Mesothelial cell of epicardium (in vitro differentiated cells): ENCODE measurements at places on chromosomes 5 and 9.

- peak; percentile 52 for DNase-seq
Measured at GRCh38 chr9:93134015-93134739, at the start of gene NINJ1. Gene NINJ1 (minus strand): TSS chr9:93134251. CDS start chr9:93134217, 34 bp downstream.

DNA sequence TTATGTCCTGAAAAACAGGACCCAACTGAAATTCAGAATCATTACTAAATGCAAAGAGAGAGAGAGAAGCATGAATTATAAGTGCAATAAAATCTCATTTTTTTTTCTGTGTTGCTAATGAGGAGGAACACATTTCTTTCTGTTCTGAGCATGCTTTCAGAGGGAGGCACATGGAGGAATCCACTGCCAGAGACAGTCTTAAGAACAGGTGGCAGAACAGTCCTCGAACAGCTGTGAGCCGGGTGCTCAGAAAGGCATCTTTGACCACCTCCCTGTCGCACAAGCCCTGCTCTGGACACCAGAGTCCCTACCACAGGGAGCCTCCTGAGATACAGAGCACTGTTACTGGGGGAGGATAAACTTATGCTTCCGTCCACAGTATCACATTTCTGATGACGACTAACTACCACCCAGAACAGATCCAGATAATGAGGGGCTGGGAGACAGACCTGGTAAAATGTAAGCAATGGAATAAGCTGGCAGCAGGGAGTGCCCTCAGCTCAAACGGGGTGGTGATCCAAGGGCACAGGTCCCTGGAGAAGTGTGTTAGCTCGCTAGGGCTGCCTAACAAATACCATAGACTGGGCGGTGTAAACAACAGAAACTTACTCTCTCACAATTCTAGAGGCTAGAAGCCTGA is 134.0 kb downstream of the SLC1A3 start:
- DNase-seq = no peak

- DNase-seq = no peak
Measured at GRCh38 chr5:27701931-27702903, 663.8 kb upstream of the CDH9 start.

DNA sequence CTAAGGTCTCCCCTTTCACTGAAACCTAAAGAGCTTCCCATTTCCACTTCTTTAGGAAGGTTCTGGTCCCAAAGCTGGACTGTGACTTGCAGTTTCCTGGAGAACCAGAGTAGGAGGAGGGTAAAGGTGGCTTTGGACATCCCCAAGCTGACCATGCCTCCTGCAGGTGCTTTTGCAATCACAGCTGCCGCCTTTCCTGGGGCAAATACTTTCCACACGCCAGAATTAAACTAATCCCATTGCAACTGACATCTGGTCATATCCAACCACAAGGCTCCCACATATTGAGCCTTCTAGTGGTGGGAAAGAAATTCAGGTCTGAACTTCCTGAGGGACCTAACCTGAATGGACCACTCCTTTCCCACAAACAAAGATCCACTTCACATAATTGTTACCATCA is 92.7 kb downstream of the NRG2 start:
- peak; percentile 7 for DNase-seq

DNA sequence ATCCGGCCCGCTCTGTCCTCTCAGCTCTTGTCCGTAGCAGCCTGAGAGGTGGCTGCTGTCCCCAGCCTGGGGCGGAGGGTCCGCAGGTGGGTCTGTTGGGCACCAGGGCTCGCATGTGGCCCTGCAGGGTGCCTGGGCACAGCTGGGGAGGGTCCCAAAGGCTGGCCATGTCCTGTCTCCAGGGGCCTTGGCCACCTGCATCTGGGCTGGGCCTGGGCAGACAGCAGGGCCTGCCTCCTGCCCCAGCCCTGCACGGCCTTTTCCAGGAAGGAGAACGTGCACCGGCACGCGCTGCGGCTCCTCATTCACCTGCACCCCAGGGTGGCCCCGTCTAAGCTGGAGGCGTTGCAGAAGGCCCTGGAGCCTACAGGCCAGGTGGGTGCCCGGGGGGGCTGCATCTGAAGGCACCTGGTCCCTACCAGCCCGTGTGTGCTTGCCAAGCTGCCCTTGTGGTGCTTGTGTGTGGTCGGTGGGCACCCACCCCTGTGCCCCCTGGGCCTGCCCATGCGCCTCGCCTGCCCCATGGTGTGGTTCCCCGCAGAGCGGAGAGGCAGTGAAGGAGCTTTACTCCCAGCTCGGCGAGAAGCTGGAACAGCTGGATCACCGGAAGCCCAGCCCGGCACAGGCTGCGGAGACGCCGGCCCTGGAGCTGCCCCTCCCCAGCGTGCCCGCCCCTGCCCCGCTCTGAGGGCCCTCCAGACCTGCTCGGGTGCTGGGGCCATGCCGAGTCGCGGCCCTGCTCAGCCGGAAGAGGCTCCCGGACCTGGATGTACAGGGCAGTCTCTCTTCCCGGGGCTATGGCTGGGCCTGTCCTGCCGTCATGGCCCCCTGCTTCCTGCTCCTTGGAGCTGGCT is 5.1 kb upstream of the TOR4A start:
- DNase-seq = no peak

- DNase-seq = no peak
Measured at GRCh38 chr5:10590226-10590999, 26.5 kb downstream of the ANKRD33B start.

DNA sequence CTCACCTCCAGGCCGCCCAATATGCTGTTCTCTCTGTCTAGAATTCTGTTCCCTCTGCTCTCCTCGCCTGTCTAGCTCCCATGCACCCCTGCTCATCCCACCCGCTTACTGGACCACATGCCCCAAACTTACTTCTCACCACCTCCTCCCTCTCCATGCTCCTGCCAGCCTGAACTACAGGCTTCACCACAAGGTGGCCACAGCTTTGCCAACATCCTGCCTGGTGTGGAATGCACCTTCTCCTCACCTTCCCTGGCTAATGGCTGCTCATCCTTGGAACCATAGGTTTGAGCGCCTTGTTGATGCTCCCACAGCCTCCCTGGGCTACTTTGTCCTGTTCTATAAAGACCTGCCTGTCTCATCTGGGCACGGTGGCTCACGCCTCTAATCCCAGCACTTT is 9.6 kb downstream of the LAMC3 start:
- DNase-seq = no peak

GRCh38 chr5:978693-979092 is 29.9 kb upstream of the NKD2 start:
- no peak for DNase-seq

- no peak for DNase-seq
Measured at GRCh38 chr9:100308965-100309564, 43.7 kb downstream of the TEX10 start.

DNA sequence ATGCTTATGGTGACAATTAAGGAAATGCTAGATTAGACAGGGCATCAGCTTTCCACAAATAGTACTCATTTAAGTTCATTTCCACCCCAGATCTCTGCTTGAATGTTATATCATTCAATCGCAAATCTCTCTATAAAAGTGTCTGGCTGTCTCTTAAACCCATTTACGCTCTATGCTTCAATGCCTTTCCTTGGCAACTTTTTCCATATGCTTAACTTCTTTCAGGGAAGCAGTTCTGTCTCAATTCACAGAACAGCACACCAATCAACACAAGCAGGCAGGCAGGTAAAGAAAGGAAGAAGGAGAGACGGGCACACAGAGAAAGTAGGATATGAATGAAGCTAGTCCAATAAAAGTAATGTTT is 243.1 kb downstream of the DENND1A start:
- DNase-seq = no peak

- DNase-seq = no peak
Measured at GRCh38 chr9:106875529-106875928, 12.6 kb downstream of the ZNF462 start.

DNA sequence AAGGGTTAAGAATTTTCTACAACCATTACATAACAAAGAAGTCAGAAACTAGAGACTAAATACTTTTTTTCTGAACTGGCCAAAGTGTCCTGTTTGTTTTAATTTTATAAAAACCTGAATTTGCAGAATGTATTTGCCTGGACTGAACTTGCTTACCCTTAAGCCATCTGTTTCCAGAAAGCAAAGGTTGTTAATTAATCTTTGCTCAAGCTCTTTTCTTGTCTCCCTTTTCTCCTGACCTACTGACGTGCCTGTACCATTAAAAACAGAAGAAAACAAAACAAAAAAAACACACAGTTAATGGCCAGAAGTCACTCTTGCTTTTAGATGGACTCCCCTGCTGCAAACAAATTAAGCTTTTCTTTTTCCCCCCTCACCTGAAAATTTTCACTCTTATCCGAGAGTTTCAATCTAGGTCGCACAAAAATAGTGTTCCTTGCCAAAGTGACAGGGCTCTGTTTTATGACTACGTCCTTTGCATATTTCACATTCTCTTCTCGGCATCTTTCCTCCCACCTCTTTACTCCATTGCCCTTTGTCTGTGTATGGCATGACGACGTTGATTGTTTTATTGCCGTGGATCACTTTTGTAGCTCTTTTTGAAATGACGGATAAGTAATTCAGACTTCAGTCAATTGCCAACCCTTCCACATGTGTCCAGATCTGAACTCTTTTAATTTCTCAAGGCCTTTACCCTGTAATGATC is 333.8 kb upstream of the GRIN3A start:
- DNase-seq = no peak
